ENCODE measurements at places on chromosomes 7 and 10.

DNA sequence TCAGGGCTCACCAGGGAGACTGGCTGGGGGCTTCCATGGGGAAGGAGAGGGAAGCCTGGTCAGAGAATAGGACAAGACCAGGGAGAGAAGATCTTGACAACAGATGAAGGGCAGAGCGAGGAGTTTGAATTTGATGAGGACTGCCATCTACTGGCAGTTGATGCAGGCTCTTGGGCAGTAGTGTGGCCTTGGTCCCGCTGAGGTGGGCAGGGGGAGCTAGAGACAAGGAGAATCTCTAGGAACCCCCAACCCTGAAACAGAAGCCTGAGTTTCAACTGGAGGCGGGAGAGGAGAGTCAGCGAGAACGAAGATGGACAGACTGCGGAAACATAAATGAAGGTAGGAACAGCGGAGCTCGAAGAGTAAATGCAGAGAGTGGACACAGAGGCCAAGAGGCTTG lies 81.0 kb downstream of the PPP1R3C start:
- peak; percentile 54 for DNase-seq

DNA sequence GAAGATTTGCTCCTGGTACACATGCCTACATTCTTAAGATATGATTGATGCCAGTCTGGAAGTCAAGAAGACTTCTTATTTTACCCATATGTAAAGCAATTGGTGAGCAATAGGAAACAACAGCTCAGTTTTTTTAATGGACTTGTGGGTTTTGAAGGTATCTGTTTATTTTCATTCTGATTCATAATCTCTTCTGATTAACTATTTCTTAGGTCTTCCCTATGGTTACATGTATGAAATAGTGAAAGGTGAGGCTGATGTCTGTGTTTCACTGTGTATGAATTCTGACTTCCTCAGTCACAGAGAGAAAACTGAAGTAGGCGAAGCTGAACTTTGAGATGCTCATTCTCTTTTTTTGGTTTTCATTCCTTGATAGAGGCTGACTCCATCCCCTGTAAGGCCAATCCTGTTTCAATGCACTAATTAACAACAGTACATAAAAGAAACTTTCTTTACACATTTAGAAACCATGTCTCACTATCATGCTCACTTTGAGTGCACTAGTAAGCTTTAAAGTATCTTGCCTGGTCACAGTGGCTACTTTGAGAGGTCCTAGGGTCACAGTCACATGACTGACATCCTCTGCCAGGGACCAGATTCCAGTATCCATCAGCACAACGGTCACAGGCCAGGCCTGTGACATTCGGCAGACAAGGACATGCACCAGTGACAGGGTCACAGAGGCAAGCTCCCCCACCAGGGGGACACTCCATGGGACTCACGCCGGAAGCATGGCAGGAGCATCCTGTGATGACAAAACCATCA lies 59.5 kb upstream of the LAMB1 start:
- no peak for DNase-seq

GRCh38 chr7:1436608-1437007 lies 22.7 kb downstream of the MICALL2 start:
- no peak for DNase-seq

GRCh38 chr10:35774109-35774508 lies 132.0 kb upstream of the FZD8 start:
- no peak for DNase-seq

GRCh38 chr7:13130321-13130720 lies 442.9 kb downstream of the ARL4A start:
- no peak for DNase-seq
